Smooth muscle cell of trachea (primary cell): ENCODE measurements at places on chromosomes 7 and 10. TPM values are rescaled to one million over a fixed set of nuclear protein-coding genes. Genes with fewer than 3 reads are reported as not detected.

Gene NPY4R
- 0.17 TPM in 1 of 2 replicates, not detected in the other for total RNA-seq

Gene NEBL
- total RNA-seq = 0.15 and 0.17 TPM in 2 replicates

Gene PRTFDC1
- total RNA-seq = 31.8 and 71.3 TPM in 2 replicates

Gene ITPRID1
- total RNA-seq = not detected in 2 replicates

Gene RAPGEF5
- total RNA-seq = 1.3 and 1.6 TPM in 2 replicates

Gene DHTKD1
- 23.1 and 36.7 TPM in 2 replicates for total RNA-seq

Gene HYAL4
- total RNA-seq = 0.17 and 0.44 TPM in 2 replicates

Gene ETV1
- total RNA-seq = 19.2 and 45.4 TPM in 2 replicates

Gene LBX1
- not detected in 2 replicates for total RNA-seq

Gene DGKI
- total RNA-seq = 1.7 and 4.0 TPM in 2 replicates

Gene CASTOR2
- 13.5 and 27.6 TPM in 2 replicates for total RNA-seq
